Thyroid gland (tissue), 4 donors: ENCODE measurements at places on chromosomes 1 and 21. TPM values are rescaled to one million over a fixed set of nuclear protein-coding genes. Genes with fewer than 3 reads are reported as not detected.

- no peaks in the 10 kb centered on the region for H3K27me3 ChIP-seq
- H3K27ac ChIP-seq, result no peak overlapping the region
- no peaks in the 10 kb centered on the region for H3K36me3 ChIP-seq
- no peak overlapping the region for H3K4me3 ChIP-seq
Observed at GRCh38 chr21:35368326-35368725, 319.2 kb upstream of the RUNX1 start.

DNA sequence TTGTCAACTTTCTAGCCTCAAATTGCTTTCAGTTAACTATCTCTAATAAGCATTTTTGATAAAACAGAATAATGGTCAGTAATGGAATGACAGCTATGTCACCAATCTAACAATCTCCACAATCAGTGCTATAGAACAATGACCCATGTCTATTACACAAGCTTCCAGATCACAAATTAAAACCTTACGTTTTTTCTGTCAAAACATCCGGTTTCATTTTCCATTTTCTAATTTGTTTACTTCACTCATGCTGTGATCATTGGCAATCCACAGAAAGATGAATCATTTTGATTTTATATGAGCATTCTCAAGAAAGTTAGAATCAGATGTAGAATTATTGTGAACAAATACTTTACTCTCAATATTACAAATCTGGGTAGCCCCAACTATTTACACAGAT, 80.3 kb downstream of the KCNT2 start:
- H3K27me3 ChIP-seq, result no peaks in the 10 kb centered on the region
- DNase-seq, result no peak
- H3K27ac ChIP-seq, result no peak overlapping the region
- H3K36me3 ChIP-seq, result no peaks in the 10 kb centered on the region
- H3K4me1 ChIP-seq, result no peaks in the 10 kb centered on the region

- H3K36me3 ChIP-seq, result no peaks in the 10 kb centered on the region
- H3K27ac ChIP-seq, result no peak overlapping the region
- H3K4me3 ChIP-seq, result no peak overlapping the region
- H3K4me1 ChIP-seq, result peaks cover 4% of the 10 kb centered on the region
- DNase-seq, result no peak
Observed at GRCh38 chr1:220044678-220045355, 1.5 kb downstream of the EPRS1 start.

DNA sequence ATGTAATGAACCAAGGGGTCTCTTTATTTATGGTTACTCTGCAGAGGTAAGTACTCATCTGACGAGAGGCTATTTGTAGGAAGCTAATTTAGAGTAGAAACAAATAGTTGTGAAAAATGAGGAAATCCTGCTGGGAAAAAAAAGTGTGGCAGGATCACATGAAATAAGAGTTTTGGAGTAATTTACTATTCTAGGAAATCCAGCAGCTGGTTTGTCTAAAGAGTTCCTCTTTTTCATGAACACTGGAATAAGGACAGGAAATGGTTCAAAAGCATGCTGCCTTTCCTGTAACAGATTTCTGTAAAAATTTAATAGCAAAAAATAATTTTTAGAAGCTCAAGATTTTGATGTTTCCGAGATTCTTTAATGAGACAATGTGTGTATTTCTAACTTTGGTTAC, 177.3 kb downstream of the CHRM3 start:
- no peaks in the 10 kb centered on the region for H3K36me3 ChIP-seq
- H3K27me3 ChIP-seq, result no peaks in the 10 kb centered on the region
- H3K4me1 ChIP-seq, result no peaks in the 10 kb centered on the region
- H3K4me3 ChIP-seq, result no peak overlapping the region

GRCh38 chr1:24868016-24868875, 61.8 kb downstream of the RUNX3 start:
- no peak overlapping the region for H3K27ac ChIP-seq
- DNase-seq, result no peak
- H3K27me3 ChIP-seq, result no peaks in the 10 kb centered on the region
- H3K36me3 ChIP-seq, result no peaks in the 10 kb centered on the region
- no peak overlapping the region for H3K4me3 ChIP-seq
- no peaks in the 10 kb centered on the region for H3K4me1 ChIP-seq

DNA sequence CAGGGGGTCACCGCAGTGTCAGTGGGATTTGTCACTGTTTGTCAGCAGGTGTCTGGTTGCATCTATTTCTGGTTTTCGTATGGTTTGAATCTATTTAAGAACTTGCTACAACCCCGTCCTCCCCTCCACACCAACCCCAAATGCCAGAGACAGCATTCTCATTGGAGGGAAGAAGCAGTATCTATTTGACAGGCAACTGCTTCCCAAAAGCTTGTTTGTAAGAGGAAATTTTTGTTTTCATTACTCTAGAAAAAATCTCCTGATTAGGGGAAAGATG, 54.4 kb downstream of the NR5A2 start:
- H3K27ac ChIP-seq, result no peak overlapping the region
- H3K4me3 ChIP-seq, result no peak overlapping the region
- H3K4me1 ChIP-seq, result no peaks in the 10 kb centered on the region
- H3K27me3 ChIP-seq, result no peaks in the 10 kb centered on the region
- DNase-seq, result no peak
- no peaks in the 10 kb centered on the region for H3K36me3 ChIP-seq

Gene RIT1
- 29.0 TPM for total RNA-seq

Gene ERG
- total RNA-seq, result 22.6 TPM

DNA sequence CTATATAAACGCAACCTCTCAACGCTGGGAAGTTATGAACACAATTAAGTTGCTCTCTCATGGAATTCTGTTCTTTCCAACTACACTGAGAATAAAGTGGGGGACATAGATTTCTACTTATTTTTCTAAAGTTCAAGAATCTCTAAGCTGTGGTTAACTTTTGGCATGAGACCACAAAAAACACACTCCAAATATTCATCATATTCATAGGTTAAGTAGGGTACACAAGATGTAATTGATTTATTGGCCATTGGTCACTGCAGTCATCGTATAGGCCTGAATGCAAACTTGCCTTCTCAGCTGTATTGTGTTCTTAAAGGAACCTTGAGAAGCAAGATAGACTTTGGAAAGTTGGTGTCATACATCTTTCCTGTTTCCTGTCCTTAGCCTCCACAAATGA, 40.3 kb downstream of the PRRX1 start:
- peaks cover 11% of the 10 kb centered on the region for H3K4me1 ChIP-seq
- no peaks in the 10 kb centered on the region for H3K36me3 ChIP-seq
- H3K27ac ChIP-seq, result no peak overlapping the region
- H3K27me3 ChIP-seq, result no peaks in the 10 kb centered on the region
- no peak overlapping the region for H3K4me3 ChIP-seq

DNA sequence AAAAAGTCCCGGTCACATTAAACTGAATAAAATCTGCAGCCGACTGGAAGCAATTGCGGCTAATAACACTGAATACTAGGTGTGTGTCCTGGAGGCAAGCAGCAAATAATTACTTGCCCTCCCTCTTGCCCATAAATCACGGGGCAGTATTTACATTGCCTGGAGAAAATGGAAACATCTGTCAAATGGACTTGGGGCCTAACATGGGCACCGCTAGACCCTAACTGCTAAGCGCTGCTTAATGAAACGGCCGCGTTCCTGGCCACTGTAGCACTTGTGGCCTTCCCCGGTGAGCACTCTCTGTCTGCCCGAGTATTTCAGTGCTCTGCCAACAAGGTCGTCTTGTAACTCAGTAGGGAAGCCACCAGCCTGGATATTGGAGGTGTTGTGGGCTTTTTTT, 23.9 kb upstream of the KNCN start:
- no peak overlapping the region for H3K27ac ChIP-seq
- H3K4me3 ChIP-seq, result no peak overlapping the region
- no peaks in the 10 kb centered on the region for H3K27me3 ChIP-seq
- DNase-seq, result no peak
- peaks cover 6% of the 10 kb centered on the region for H3K36me3 ChIP-seq
- H3K4me1 ChIP-seq, result no peaks in the 10 kb centered on the region

Gene CELA2B
- total RNA-seq, result not detected

DNA sequence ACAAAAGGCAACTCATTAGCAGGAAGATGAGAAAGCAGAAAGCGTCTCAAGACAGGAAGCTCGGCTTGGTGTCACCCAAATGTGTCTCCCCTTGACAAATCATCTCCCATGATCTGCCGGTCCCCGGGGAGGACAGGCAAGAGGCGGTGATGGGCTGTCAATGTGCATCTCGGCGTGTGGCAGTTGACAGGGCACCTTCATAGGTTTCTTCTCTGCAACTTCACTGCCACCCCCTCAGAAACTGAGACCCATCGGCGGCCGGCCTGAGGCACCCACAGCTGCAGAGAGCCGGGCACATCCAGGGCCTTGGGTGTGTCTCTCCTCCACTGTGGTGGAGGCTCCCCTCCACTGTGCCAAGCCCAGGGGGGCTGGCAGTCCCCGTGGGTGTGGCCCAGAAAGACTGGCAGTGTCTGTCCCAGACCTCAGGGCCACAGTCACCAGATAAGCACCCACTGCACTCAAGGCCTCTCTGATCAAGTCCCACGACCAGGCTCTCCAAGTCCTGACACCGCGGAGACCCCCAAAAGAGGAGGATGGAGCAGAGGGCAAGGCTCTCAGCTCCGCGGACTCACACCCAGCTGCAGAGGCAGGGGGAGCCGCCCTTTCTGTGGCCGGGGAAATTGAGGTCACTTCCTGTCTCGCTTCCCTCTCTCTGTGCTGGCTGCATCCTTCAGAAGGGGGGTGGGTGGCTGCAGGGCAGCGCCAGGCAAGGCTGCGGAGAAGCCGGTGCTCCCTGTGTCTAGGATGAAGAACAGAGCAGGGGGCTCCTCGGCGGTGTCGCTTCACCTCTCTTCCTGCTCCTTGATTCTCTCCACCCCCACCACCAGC, 39.6 kb upstream of the LBR start:
- no peaks in the 10 kb centered on the region for H3K36me3 ChIP-seq
- DNase-seq, result peak; percentile 38
- H3K27me3 ChIP-seq, result no peaks in the 10 kb centered on the region
- H3K4me1 ChIP-seq, result peaks cover 3% of the 10 kb centered on the region

DNA sequence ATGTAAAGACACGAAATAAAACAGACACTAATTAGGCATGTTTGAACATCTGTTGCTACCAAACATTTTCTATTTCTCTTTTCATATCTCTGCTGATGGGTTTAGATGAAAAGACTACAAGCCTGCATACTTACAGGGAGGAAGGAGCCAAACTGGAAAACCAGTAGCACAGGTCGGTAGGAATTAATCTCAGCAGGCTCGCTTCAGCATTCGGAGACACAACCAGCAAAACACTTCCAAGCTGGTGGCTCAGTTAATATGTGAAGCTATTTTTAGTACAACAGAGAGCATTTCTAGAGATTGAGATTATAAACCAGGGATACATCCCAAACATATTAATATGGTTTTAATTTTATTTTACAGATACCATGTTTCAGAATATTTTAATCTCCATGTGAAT, 300.9 kb upstream of the GREM2 start:
- H3K27ac ChIP-seq, result no peak overlapping the region
- no peak overlapping the region for H3K4me3 ChIP-seq
- no peaks in the 10 kb centered on the region for H3K27me3 ChIP-seq
- H3K36me3 ChIP-seq, result no peaks in the 10 kb centered on the region

DNA sequence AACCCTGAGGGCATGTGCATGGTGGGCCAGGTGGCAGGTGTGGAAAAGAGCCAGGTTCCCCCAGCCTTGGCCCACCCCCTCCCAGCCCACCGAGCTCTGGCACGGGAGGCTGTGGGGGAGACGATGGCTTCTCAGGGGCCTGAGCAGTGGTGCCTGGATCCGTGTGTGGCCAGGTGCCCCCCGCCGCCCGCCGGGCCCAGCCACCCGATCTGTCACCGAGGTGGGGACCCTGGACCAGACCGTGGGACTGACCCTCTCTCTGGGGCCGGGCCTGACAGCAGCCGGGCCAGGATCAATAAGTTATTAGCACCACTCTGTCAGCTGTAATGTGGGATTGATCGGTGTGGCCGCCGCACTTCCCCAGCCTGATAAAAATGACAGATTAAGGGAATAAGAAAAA, 13.8 kb downstream of the SAMD11 start:
- peaks cover 22% of the 10 kb centered on the region for H3K4me1 ChIP-seq
- DNase-seq, result no peak
- H3K27ac ChIP-seq, result no peak overlapping the region
- peaks cover 12% of the 10 kb centered on the region for H3K27me3 ChIP-seq
